ENCODE measurements at places on chromosomes 5 and 9.

GRCh38 chr5:125961150-125961549 is 462.1 kb upstream of the GRAMD2B start:
- DNase-seq: no peak

DNA sequence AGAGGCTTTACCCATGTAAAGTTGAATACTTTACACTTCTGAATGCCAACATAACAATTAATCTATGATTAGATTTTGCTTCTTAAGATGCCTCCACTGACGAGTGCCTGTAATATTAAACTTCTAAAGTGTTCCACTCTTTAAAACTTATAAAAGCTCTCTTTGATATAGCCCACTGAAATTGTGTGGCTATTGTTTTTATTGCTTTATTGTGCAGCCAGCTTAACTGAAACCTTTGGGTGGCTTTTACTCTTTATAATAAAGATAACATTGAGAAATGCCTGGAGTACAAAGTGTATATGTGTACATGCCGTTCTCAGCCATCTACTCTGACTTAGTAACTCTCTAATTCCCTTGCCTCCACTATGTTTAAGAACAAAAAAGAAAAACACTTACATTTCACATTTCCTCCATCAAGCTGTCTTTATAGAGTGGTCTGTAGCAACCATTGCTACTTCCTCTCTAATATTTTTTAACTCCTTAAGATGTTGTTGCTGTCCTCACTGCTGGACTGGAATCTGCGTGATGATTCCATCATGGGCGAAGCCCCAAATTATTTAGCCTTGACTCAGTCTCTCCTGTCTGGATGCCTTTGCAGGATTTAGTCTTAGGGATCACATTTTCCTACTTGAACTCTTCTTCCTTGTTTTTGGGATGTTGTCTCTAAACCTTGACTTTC is 9.1 kb downstream of the PIK3R1 start:
- DNase-seq: peak; percentile 25

DNA sequence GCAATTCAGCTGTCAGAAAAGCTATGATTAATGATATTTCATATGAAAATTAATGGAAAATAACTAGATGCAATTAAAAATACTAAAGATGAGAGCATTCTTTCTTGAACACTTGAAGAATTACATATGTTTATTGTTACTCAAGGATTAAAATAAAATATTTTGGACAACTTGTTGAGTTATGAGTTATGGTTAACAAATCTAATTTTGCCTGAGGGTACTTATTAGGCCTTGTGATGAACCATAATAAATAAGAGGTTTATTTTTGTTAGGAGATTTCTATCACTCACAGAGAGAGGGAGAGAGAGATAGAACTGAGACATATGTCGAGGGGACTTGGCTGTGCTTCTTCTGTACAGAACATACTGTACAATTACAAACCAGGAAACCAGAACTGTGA is 183.7 kb downstream of the ISL1 start:
- DNase-seq: no peak

DNA sequence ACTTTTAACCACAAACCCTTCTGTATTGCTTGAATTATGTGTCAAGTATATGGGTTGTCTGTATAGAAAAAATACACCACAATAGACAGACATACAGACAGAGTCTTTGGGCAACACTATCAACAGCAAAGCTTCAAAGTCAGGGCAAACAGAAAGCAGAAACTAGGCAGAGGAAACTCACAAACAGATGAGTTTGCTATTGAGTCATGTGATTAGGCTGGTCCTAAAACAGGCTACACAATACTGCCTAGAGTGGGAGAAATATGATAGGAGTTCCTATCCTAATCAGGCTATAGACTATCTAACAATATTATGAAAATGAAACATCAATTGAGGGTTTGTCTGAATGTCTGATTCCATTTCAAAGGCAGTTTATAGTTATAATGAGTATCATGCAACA is 156.4 kb downstream of the EDIL3 start:
- no peak for DNase-seq

GRCh38 chr5:23269981-23270380 is 237.4 kb upstream of the PRDM9 start:
- DNase-seq: no peak

DNA sequence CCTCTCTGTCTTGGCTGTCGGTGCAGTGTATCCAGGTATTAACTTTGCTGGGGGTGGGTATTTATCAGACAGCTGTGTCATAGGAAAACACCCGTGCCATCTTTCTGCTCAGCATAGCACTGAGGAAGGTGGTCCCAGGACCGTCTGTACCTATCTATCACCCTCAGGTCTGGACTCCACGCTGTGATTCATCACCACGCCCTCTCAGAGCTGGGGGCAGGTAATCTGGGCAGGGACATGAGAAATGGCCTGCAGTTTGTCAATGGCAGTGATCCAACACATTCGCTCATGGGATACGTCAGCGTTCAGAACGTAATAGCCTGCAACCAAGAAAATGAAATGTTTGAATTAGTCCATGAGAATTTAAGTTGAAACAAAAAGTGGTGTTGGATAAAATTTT is 151.6 kb upstream of the MAP1B start:
- no peak for DNase-seq

- peak; percentile 42 for DNase-seq
These were observed 34.6 kb downstream of the SGCD start for GRCh38 chr5:156361436-156362109.

DNA sequence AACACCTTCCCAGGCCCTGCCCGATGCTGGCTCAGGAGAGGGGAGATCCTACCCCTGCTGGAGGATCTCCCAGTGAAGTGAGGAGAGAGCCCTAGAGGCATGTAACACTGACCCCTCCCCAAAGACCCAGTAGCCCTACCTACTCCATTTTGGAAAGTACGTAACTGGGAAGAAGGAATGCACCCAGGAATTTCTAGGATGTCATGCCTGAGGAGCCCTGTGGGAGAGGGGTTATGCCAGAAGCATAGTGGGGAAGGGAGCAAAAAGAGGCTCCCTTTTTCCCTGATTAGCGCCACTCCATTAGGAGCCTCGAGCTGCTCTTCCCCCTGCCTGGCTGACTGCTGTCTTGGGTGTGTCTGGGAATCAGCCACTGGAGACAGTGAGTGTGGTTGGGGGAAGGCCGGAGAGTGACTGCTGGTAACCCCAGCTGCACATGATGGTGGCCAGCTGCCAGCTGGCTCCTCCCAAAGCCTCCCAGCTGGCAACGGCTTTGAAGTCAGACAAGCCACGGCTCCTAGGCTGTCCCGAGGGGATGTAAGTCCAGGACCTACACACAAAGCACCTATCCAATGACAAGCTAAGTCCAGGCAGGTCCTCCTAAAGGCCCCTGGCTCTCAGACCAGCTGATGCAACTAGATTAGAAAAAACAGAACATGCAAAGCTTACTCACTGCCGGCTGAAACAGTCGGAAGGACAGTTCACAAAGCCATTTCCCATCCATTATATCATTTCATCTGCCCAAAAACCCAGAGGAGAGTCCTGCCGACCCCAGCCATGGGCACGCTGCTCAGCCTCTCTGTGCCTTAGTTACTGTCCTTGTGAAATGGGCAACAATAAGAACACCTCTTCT is 136.5 kb upstream of the ABCA1 start:
- peak; percentile 85 for DNase-seq

- DNase-seq: no peak
These were observed 53.5 kb upstream of the GRIN3A start for GRCh38 chr9:101791938-101792337.

DNA sequence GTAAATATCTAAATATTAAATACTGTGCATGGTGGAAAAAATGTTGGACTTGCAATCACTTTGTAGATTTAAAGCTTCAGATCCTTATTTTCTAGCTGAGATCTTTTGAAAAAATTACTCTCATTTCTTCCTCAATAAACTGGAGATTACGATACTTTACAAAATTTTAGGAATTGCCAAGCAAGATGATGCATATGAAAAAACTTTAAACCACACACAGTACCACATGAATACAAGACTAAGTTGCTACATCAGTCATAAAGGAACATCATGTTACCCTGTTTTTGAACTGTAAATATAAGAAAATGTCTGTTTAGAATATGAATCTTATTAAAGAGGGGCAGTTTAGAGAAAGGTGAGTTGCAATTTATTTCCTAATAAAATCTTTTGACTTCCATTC is 703.6 kb upstream of the NUDT12 start:
- DNase-seq: no peak

DNA sequence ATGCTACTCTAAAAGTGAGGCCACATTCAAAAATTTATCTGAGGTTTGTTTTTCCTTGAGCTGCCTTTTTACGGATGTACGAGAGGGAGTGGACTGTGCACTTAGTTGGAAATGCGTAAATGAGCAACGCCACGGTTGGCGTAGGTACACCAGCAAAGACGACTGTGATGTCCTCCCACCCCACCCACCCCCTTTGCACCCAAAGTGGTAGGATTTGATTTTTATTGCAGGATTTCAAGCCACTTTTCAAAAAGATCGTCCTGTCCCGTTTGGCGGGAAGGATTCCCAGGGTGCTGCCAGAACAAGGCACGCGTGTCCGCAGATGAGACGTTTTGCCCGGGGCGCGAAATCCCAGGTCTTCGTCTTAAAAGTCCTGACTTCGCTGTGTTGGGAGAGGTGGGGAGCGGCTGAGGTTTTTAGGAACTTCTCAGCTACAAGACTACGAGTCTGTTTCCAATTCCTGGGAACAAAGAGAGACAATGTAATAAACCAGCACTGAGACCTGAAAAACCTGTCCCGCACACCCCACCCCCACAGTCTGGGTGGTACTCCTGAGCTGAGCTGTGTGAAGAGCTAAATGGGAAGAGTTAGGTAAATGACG is 1.0 kb upstream of the TLE1 start:
- DNase-seq: no peak

GRCh38 chr5:39461007-39461682 is 36.4 kb upstream of the DAB2 start:
- DNase-seq: no peak

DNA sequence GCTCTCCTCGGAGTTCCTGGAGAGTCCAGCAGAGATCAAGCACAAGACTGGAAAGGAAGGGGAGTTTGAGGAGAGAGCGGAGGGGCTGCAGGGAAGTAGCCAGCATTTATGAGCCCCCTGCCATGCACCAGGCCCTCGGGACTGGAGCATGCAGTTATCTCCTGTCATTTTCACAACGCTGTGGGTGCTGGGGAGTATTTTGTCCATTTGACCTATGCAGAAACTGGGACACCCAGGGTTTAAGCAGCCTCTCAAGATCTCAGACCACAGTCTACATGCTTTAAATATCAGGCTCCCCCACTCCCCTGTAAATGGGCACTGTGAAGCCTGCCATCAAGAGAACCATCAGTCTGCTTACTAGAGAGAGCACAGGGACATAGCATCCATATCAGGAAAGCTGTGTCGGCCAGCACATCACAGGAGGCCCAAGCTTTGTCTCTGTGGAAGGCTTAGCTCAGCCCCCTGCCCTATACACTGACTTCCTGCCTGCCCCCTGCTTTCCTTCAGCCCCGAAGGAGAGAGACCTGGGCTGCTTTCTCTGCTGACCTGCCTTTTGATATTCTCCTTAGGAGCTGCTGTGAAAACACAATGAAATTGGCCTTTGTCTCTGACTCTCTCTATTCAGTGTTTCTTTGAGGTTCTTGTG is 7.3 kb downstream of the FOXI1 start:
- no peak for DNase-seq

DNA sequence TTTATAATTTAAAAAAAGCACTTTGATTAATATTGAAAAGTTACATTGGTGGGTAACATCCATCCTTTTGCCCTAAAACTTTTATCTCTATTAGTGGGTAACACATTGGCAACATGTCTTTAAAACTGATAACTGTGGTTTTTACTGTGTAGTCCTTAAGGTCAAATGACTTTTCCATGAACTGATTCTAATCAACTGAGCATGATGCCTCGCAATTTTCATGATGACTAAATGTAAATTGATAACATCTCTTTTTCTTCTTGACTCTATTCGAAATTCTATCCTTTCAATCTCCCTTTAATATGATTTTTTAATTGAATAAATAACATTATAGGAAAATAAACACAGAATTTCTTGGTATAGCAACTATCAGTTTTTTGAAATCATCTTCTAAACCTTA is 6.3 kb upstream of the IL5 start:
- DNase-seq: no peak

- peak; percentile 15 for DNase-seq
These were observed 105.2 kb downstream of the CDH10 start for GRCh38 chr5:24539613-24540012.

- DNase-seq: no peak
These were observed 116.1 kb downstream of the NRG2 start for GRCh38 chr5:139926797-139927503.

- no peak for DNase-seq
These were observed 27.5 kb downstream of the CEL start for GRCh38 chr9:133089271-133089671.

DNA sequence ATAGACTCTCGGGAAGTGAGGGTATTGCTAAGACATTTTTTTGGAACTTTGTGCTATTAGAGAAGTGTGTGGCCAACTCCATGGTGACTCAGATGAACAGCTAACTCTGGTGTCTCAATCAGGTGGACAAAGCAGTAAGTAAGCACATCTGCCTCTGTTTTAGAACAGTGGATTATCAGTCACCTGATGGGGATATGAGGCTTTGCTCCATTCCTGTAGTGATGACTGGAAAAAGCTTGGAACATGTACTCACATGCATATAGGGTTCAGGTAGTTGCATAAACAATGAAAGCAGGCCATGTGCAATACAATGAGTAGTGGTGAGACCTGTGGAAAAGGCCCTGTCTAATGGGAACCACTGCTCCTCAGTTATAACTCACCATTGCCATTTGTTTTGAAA is 168.2 kb upstream of the FBN2 start:
- no peak for DNase-seq

- DNase-seq: no peak
These were observed 4.3 kb upstream of the ITGA1 start for GRCh38 chr5:52783226-52783959.

- DNase-seq: no peak
These were observed 168.4 kb upstream of the MAP1B start for GRCh38 chr5:71938895-71939294.

GRCh38 chr5:170362102-170362501 is 27.1 kb downstream of the KCNMB1 start:
- DNase-seq: no peak

GRCh38 chr9:81822967-81823366 is 105.3 kb upstream of the SPATA31D4 start:
- DNase-seq: no peak

- no peak for DNase-seq
These were observed 58.8 kb downstream of the PTBP3 start for GRCh38 chr9:112274600-112274999.

DNA sequence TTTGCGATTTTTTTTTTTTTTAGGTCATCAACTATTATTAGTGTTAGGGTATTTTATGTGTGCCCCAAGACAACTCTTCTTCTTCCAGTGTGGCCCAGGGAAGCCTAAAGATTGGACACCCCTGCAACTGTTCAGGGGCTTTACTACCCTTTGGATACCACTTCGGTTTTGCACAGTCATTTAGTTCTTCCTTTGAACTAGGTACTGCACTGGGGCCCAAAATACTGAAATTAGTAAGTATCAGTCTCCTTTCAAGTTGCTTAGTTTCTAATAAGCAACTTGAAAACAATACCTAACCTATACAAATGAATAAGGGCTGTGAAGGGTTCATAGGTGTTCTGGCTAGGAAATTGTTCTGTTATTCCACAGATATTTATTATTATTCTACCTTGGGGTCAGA is 45.3 kb downstream of the CWC27 start:
- DNase-seq: no peak
